Cortex of kidney (tissue), 1 donor: ENCODE measurements at places on chromosomes 5 and 9.

- DNase-seq, result no peak
Measured at GRCh38 chr9:23556459-23556858, 269.6 kb downstream of the ELAVL2 start.

DNA sequence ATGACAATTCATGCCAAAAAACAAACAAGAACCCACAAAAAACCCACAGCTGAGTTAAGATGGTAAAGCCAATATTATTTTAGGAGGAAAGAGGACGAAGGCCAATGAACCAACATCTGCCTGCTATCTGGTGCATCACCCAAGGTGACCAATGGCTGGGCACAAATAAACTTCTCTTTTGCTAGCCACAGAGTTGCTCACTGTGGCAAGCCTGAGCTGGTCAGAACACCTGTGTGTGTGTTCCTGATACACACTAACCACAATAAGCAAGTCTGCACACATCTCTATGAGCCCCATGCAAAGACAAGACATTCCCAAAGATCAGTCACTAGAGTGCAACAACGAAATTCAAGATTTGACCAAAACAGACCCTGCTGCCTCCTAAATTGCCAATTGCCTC lies 63.1 kb downstream of the RNF38 start:
- DNase-seq, result no peak

DNA sequence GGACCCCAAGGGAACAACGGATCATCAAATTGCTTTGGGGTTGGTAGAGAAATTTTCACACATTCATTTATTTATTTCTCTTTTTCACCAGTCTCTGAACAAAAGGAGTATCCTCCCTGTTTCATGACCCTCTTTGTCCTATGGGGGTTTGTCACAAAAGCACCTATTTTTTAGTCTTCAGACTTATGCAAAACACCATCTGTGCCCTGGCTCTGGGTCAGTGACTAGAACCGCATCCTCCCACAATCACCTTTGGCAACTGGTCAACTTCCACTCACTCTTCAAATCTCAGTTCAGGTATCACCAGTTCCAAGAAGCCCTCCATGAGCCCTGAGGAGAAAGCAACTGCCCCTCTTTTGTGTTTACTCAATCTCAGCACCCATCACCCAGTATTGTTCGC lies 395.7 kb downstream of the CDK5RAP2 start:
- DNase-seq, result no peak

DNA sequence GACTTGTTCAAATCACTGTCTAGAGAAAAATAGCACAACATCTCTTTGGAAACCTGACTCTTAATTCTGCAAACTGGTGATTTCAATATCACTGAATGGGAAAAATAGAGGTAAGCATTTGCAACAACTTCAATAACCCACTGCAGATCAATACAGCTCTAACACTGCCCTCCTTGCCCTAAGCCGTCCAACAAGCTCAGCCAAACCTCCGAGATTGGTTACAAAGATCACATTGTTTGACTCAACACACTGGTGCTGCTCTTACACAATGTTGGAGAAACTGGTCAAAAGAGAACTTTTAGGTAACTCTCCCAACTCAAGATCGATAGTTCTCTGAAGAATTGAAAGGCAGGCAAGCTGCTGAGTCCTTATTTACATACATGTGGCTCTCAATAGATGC lies 150.4 kb downstream of the SPOCK1 start:
- no peak for DNase-seq

DNA sequence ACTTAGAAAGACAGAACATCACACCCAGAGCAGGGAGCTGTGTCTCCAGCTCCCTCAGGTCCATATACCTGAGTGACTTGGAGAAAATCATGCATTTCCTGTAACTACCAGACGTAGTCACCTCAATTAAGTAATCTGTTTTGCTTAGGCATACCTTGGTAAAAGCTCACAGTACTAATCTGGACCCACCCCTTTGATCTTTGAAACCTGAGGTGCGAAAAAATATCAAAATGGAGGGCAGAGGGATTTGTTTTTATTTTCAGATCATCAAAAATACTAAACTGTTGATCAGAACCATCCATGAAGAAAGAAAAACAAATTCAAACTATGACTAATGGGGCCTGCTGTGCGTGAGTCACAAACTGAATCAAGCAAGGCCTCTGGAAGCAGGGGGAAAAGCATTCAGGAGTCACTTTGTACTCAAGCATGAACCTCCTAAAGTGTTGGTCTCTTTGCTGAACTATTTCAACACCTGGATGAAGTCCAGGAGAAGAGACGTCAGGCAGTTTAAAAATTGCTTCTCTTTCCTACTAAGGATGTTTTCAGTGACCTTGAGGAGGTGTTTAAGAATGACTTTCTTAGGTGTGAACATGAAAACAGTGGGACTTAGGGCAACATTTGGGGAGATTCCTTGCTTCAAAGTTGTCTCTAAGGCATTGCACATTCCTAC lies 76.3 kb downstream of the MUSK start:
- DNase-seq, result no peak

DNA sequence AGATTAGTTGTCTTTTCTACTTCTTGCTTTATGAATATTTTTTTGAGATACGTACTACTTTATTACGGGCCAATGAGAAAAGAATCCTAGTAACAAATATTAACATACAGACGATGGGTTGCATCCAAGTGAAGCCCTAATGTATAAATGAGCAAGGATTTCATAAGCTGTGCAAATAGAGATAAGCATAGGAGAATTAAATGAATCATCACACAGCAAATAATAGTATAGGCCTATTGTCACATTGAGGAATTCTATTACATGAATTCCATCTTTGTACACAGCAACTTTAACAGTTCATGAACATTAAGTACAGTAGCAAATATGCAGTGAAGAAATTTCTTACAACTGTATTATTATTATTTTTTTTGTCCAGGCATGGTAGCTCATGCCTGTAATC lies 78.0 kb downstream of the ACER2 start:
- DNase-seq, result no peak

GRCh38 chr9:89878687-89879086 lies 273.9 kb downstream of the GADD45G start:
- DNase-seq, result no peak

- no peak for DNase-seq
Measured at GRCh38 chr9:113875459-113876150, 504 bp upstream of the ZNF618 start.

DNA sequence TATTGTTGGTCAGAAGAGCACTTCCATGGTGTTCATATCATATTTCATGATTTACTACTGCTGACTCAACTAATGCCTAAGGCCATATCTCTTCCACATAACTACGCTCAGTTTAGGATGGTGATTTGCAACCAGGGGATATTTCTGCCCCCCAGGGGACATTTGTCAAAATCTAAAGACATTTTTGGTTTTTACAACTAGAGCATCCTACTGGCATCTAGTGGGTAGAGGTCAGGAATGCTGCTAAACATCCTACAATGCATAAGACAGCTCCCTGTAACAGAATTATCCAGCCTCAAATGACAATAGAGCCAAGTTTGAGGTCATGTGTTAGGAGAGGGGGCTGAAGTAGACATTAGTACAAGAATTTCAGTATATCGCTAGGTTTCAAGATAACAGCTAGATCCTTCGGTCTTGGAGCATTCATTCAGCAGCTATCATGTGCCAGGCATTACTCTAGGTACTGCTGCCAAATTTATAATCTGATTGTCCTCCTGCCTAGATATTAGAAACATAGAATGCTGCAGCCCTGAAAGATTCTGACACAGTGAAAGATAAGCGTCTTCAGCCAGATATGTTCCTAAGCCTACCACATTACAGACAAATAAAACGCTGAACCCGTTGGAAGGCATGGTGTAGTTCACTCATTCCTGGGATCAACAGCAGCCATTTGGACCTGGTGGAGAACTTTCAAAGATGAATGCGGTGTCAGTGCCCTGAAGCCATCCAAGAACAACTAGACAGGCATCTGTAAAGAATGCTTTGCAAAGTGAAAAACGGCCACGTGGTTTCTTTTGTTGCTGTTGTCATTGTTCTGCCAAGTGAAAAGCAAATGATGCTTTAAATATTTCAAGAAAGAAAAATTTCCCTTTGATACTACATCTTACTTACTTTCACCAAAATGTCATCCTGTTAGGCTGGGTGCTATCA lies 55.5 kb upstream of the FST start:
- no peak for DNase-seq

- no peak for DNase-seq
Measured at GRCh38 chr9:108270051-108270450, 585.7 kb downstream of the ACTL7B start.

DNA sequence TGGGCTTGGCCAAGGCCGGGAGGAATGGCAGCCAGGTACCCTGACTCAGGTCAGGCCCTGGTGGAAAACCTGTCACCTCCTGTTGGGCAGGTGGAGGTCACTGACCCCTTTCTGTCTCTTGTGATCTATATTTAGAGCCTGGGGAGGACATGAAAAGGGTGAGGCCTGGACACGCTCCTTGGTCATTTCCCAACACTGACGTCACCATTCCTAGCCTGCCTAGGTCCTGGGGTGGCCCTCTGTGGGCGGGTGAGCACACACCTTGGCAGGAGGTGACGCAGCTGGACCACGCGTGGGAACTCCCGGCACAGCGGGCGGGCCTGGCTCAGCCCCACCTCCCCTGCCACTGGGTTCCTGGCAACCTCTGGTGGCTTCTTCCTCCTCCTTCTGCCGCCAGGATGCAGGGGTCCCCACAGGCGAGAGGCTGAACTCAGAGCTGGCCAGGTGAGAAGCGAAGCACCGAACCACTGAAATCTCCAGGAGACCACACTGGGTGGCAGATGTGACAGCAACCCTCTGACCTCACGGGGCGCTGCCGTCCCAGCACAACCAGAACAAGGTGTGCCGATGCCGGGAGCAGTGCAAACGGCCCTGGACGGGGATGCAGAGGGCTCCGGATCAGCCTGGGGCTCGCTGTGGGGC lies 6.4 kb upstream of the RALGDS start:
- DNase-seq, result no peak

DNA sequence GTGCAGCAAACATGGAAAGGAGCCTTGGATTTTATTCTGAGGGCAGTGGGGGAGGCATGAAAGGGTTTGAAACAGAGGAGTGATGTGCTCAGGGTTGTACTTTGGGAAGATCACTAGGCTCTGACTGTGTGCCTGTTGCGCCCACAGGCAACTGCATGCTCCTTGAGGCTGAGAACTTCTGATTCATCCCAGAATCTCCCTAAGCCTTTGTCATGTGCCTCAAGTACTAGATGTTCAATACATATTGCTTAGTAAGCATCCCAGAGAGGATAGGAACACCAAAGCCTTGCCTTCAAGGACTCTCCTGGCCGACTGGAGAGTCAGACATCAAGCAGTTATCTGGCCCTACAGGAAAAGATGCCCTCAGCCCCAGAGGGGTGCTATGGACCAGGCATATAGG lies 54.1 kb downstream of the ARHGEF37 start:
- DNase-seq, result no peak

DNA sequence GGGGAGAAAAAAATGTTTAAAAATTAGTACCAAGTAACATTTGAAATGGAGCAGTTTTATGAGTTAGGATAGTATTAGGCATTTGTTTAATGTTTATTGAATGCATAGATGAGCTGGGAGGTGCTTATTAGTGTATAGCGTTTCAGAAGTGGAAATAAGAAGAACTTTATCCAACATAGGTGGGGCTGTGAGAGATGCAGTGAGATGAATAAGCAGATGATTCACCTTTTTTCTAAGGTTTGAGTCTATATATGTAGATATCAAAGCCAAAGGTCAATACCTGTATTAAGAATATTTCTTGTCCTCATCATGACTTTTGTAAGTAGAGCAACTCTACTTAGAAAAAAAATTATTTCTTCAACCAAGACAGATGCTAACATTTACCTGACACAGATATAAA lies 54.6 kb upstream of the POU4F3 start:
- no peak for DNase-seq

GRCh38 chr9:16705111-16705604 lies 165.3 kb downstream of the BNC2 start:
- no peak for DNase-seq

- DNase-seq, result no peak
Measured at GRCh38 chr5:153775923-153776322, 262.8 kb downstream of the FAM114A2 start.

DNA sequence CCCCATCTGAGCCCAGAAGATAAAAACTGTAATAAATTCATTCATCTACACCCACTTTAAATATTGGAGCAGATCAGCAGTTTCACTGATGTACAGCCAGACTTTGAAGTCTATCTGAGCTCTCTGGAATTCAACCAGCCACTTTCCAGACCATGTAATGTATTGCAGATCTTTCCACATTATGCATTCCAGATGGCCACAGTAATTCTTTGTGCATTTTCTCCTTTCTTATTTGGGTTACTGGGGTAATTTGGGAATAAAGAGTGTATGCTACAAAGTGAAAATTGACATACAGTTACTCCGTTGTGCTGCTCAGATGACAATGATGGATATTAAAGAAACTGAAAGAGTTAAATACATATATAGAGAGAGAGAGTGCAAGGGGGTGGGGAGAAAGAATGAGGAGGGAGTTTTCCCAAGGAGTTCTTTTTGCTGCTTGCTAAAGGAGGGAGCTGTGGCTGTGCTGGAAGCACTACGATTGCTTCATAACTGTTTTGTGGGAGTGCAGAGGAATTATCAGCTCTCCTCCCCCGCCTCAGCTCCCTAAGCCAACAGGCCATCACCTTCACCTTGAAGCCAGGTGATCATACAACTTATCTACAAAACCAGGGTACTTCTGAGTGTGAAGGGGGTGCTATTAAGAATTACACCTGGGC lies 152.8 kb downstream of the GAS1 start:
- no peak for DNase-seq

- no peak for DNase-seq
Measured at GRCh38 chr5:112316731-112317130, 102.3 kb downstream of the EPB41L4A start.

GRCh38 chr9:38024036-38024681 lies 44.9 kb downstream of the SHB start:
- DNase-seq, result no peak

DNA sequence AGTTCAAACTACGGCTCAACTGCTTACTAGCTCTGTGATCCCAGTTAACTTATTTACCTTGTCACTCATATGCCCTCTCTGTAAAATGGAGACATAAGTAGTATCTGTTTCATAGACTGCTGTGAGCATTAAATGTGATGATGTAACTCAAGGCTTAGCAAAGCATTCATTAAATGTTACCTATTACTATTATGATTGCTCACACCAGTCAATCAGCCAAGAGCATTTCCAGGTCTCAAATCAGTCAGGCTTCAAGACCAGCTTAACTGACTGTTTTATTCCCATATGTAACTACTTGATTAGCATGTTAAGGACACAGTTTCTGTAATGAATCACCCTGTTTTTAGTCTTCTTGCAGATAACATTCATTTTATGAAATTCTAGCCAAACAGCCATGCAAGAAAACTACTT lies 413.3 kb downstream of the MLLT3 start:
- DNase-seq, result no peak

DNA sequence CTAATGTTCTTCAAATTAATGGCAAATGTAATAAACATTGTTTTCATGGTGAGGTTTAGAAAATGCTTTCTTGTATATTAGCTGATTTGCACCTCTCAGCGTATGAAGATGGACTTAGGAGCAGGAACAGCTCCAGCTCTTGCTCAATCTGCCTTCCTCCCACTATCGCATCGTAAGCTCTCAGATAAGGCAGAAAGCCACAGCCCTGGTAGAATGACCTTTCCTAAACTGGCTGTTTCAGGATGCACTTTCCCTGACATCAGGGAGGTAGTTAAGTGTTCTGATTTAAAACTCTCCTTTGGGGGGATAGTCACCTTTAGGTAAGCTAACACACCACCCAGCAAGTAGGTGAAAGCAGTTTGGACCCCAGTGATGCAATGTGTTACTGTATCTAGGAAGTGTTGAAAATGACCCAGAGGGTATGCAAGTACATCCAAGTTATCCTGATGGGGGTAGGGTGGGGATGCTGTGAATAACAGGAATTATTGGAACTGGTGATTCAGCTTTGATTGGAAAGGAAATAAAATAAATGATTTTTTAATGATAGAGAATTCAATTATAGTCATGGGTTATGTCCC lies 72.3 kb downstream of the LMNB1 start:
- DNase-seq, result no peak

- DNase-seq, result no peak
Measured at GRCh38 chr9:114588210-114588609, 641 bp downstream of the ATP6V1G1 start.
